ENCODE measurements at places on chromosomes 16 and 17.

DNA sequence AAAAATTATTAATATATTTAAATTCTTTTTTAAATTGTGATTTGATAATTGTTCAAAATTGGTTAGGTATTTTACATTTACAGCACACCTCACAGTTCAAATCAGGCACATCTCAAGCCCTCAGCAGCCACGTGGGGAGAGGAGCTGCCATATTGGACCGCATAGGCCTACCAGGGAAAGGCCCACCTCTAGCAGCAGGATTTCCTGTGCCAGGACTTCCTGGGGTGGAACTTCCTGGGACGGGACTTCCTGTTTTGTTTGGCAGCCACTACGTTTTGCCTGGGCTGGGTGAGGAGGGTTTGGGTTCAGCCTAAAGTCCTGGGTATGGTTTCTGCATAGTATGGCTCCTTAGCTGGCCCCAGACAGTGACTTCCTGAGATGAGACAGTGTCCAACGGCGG, 298.5 kb upstream of the FOXF1 start:
- no peak for DNase-seq

DNA sequence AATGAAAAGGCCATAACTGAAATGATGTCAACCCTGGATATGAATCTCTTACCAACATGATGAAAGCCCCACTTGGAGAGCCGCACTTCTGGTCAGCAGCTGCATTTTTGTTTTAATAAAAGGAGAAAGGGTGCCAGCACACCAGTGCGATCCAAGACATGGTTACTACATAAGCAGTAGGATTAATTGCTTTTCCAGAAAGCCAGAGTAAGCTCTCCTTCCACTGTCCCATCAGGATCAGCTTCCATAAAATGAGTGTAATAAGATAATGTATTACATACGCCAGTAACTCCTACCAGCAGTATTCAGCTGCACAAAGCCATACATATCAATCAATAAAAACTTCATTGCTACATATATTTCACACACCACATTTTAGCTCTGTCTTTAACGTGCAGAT, 26.3 kb upstream of the NACA2 start:
- DNase-seq, result no peak

- DNase-seq, result no peak
Measured at GRCh38 chr17:869086-869485, 86.9 kb downstream of the MRM3 start.

DNA sequence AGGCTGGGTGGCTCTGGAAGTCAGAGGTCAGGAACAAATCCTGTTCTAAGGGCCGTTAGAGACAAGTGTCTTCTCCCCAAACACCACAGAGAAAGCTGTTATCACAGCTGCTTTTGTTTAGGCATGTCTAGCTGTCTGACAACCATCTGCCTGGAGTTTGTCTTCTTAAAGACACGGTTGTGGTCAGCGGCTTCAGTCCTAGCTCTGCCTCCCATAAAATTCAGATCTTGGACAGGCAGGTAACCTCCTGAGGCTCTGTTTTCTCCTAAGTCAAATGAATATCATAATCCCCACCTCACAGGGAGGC, 2.3 kb upstream of the ITGA3 start:
- DNase-seq, result no peak

- no peak for DNase-seq
Measured at GRCh38 chr17:1561420-1562175, 994 bp downstream of the PITPNA start.

DNA sequence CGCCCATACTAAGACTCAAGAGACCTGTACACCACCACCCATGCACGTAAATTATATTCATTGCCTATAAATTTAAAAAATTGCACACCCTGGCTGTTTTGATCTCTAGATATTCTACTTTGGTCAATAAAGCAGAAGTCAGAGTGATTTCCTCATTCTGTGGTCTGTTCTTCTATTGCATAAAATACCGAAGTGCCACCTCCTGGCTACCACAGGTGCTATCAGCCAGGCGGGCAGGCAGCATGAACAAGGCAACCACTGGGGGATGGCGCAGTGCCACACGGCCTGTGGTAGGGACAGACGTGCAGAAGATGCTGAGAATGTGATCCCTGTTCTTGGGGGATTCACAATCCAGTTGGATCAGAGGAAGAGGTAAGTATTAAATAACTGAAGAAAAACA, 122.3 kb downstream of the CDK5R1 start:
- no peak for DNase-seq

DNA sequence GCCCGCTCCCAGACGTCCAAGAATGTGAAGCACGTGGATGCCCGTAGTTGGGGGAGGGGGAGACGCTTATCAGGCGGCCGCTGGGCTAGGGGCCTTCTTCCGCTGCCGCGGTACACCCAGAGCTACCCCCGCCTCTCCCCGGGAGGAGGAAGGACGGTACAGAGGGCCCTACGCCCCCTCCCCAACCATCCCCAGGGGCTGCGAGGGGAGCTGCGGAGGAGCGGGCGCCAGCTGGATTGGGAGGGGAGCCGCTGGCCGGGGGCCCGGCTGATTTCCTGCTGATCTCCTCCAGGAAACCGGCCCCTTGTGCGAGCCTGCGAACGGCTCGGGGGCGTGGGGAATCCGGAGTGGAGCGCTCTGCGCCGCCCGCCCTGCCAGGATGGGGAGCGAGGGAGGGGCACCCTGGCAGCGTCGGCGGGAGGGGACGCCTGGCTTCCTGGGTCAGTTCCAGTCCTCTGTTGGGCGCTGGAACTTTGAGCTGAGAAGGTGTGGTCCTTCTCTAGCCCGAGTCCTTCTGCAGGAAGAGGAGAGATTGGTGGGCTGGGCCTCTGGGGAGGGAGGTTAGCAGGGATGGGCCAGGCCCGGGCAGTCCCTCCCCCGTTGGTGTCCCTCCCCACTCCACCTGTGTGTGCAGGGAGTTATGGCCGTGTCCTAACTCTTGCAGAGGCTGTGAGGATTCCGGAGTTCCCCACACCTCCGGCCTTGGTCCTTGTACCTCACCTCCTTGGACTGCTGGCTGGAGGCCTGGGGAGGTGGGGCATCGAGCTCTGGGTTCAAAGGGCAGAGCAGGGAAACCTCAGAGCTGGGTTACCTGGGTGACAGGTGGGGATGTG, 19.2 kb downstream of the GJD3 start:
- no peak for DNase-seq

DNA sequence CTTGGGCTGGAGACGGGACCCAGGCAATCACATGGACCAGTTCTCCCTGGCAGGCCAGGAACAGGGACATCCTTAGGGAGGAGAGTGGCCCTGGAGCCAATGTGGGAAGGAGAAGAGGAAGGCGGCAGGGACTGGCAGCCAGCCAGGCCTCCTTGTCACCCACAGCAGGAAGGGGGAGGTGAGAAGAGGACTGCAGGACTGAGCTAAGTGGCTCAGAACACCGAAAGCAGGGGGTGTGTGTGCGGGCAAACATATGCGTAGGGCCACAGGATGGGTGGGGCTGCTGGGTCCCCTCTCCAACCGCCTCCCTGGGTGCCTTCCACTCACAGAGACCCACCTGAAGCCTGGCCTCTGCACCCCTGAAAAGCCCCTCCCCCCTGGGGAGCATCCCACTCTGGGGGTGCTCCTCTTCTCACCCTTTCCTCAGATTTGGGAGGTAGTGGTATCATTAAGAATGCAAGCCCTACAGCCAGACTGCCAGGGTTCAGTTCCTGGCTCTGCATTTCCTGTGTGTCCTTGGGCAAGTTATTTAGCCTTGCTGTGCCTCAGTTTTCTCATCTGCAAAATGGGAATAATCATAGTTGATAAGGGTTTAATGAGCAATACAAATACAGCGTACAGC, 8.1 kb downstream of the PNMT start:
- no peak for DNase-seq

- DNase-seq, result no peak
Measured at GRCh38 chr17:28346199-28346580, 10.6 kb downstream of the TNFAIP1 start.

DNA sequence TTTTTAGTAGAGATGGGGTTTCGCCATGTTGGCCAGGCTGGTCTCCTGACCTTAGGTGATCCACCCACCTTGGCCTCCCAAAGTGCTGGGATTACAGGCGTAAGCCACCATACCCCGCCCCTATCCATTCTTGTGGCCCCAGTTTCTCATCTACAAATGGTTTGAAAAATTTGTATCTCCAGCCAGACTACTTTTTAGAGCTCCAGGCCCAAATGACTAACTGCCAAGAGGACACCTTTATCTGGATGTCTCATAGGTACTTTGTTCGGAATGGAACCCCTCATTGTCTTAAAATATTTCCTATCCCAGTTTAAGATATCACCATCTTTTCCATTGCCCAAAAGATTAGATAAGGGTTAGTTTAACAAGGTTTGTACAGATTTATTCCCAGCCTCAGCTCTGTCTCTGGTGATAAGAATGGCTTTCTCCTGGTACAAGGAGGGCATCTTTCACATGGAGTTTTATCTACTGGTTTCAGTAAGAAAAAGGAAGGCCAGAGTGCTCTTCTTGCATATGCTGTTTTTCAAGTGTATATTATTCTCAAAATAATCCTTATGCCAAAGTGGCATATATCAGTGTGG, 4.9 kb upstream of the CDC27 start:
- no peak for DNase-seq

DNA sequence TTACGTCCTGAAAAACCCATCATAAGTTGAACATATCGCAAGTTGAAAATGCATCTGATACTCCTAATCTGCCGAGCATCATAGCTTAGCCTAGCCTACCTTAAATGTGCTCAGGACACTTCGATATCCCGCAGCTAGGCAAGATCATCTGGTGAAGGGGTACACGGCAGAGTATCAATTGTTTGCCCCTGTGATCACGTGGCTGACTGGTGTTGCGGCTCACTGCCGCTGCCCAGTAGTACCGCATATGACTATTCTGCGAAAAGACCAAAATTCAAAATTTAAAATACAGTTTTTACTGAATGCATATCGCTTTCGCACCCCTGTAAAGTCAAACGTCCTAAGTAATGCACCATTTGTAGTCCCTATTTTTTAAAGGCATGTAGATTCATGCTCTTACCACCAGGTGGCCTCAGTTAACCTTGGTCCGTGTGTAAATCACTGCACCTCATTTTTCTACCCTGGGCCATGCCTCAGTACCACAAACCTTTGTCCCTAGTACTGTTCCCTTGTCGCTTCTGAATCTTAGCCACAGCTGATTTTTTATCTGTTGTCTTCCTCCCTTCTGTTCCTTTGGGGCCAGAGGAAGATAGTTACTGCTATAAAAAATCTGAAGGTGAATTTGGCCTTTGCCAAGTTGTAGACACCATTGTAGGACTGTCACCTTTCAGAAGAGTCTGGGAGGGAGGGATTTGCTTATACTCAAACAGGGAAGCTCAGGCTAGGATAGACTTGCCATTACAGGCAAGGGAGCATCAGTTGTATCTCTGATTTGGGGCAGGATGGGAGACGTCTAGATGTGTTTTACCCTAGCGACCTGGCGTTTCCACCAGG, 34.4 kb downstream of the WWP2 start:
- no peak for DNase-seq

DNA sequence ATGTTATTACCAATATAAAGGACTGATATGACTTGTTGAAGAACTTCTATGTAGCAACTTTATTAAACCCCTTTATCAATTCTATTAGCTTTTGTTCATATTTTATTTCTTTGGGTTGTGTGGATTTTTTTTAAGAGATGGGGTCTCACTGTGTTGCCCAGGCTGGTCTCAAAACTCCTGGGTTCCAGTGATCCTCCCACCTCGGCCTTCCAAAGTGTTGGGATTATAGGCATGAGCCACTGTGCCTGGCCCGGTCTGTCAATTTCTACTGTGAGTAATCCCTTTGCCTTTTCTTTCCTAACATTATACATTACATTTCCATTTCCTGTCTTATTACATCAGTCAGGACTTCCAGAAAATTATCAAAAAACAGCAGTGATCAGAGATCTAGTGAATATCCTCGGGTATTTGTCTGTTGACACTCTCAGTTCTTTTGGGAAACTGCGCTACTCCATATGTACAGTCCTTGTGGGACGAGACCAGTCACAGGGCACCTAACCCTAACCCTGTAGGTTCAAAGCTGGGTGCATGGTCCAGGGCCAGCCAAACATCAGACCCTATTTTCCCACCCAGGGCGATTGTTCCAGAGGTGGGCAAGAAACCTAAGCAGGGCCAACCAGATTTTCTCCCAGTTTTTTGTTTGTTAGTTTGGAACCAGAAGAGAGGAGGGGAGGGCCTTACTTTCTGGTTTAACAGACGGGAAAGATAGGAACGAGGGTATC, 1.7 kb upstream of the SLC47A1 start:
- DNase-seq, result no peak

DNA sequence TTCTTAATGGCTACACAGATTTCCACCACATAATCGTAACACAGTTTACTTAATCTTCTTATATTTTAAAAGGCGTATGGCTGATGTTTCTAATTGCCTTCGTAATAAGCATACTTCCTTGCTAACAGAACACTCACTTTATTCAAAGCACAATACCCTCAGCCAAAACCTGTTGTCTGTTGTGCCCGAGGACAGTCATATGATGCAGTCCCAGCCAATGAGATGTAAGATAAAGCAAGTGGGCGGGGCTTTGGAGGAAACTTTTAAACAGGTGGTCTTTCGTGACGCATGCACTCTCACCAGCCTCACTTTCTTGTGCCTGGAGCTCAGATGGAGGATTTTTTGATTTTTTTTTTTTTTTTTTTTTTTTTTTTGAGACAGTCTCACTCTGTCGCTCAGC, 174.1 kb downstream of the ZFHX3 start:
- DNase-seq, result no peak

DNA sequence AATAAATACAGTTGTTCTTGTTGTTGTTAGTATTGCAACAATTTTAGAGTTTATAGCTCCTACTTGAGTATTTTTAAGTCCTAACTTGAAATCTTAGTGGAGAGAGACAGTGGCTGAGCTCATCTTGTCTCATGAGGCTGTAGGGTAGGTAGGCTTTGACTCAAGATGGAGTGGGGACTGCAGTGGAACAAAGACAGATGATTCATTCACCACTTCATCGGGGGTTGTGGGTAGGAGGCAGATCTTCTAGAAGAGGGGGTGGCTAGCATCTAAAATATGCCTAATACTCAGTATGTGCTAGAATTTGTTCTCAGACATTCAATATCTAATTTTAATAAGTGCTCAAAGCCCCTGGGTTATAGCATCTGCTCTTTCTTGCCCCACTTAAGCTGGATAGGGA, 13.1 kb upstream of the MMD start:
- no peak for DNase-seq

- DNase-seq, result no peak
Measured at GRCh38 chr16:69318911-69319289, 7.8 kb downstream of the VPS4A start.

GRCh38 chr16:24409045-24409444, 130.3 kb upstream of the RBBP6 start:
- DNase-seq, result no peak

GRCh38 chr16:86406056-86406455, 104.3 kb upstream of the FOXF1 start:
- DNase-seq, result no peak

- DNase-seq, result no peak
Measured at GRCh38 chr16:72620853-72621252, 427.1 kb downstream of the ZFHX3 start.

DNA sequence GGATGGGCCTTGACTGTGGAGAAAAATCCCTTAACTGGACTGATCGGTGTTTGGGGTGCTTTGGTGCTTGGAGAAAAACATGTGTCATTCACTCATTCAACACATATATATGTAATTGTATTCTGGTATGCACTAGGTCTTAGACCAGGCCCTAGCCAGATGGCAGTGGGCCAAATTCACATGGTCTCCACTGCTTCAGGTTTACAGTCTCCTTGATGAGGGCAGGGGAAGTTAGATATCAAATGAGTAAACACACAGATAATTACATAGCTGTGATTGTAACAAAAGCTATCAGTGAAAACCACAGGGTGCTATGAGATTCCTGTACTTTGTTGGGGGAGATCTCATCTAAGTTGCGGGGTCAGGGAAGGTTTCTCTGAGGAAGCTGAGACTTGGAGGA, 78.8 kb downstream of the WWP2 start:
- DNase-seq, result no peak

GRCh38 chr17:41773731-41774193, 12.7 kb downstream of the JUP start:
- DNase-seq, result no peak
